ENCODE measurements at places on chromosomes 7 and 10.

GRCh38 chr10:5550621-5551530 lies 26.1 kb downstream of the CALML3 start:
- DNase-seq = no peak

DNA sequence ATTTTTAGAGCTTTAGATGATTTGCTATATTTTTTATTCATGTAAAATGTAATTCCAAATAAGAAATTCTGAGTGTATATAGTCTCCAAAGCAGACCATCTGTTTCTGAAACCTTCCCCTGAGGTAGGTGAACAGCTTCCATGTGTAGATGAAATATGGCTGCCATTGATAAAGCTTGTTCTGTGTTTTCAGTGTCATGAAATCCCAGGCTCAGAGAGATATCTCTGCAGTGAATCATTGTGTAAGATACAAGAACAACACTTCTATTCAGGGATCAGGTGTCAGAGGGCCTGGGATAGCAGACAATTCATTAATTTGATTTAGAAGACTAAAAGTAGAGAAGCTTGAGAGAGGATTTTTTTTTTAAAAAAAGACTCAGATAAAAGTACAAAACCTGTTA lies 29.1 kb downstream of the ACTA2 start:
- DNase-seq = no peak

DNA sequence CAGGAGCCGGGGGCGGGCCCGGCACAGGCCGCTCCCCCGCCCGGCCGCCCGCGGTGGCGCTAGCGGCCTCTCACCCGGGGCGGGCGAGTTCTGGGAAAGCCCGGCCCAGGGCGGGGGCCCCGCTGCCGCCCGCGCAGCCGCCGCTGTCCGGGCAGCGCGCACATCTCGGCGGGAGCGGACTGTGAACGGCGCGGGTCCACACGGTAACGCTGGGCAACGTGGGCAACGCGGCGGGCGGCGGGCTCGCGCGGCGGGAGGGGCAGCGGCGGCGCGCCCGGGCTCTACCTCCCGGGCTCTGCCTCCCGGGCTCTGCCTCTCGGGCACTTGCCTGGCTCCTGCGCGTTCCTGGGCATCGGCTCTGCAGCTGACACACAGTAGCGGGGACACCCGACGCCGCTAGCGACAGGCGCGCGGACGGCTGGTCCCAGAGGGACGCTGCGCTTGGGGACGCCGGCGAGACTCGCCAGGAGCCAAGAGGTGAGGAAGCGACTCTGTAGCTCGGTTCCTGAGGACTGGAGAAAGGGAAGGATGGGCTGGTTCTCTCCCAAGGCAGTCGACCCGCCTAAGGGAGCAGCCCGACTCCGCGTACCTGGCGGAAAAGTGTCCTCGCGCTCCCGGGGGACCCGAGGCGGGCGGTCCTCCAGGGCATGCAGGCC lies at the start of gene PLCE1:
Gene PLCE1, plus strand, starts transcription at position 150 of the 656 bp plus-strand sequence. CDS start 37,116 bp downstream, outside the sequence.
- DNase-seq = no peak

- DNase-seq = peak; percentile 48
These were observed 6.9 kb upstream of the SH2B2 start for GRCh38 chr7:102279537-102280400.

- DNase-seq = no peak
These were observed 33.2 kb downstream of the NRF1 start for GRCh38 chr7:129644634-129645230.

DNA sequence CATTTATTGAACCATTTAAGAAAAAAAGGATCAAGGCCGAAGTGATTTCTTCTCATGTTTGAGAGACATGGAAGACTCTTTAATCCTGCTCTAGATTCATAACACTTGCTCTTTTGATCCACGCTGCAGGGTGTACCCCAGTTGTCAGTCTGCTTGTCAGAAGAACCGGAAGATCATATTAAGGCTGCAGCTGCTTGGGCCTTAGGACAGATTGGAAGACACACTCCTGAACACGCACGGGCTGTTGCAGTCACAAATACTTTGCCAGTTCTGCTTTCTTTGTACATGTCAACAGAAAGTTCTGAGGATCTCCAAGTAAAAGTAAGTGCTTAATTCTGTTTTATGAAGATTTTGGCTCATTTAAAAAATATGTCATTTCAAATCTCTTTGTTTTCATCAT lies 46.3 kb downstream of the SPAG6 start:
- no peak for DNase-seq

GRCh38 chr7:155184923-155185322 lies 112.8 kb upstream of the INSIG1 start:
- DNase-seq = no peak

- DNase-seq = no peak
These were observed 24.6 kb upstream of the HUS1 start for GRCh38 chr7:48004032-48004431.

DNA sequence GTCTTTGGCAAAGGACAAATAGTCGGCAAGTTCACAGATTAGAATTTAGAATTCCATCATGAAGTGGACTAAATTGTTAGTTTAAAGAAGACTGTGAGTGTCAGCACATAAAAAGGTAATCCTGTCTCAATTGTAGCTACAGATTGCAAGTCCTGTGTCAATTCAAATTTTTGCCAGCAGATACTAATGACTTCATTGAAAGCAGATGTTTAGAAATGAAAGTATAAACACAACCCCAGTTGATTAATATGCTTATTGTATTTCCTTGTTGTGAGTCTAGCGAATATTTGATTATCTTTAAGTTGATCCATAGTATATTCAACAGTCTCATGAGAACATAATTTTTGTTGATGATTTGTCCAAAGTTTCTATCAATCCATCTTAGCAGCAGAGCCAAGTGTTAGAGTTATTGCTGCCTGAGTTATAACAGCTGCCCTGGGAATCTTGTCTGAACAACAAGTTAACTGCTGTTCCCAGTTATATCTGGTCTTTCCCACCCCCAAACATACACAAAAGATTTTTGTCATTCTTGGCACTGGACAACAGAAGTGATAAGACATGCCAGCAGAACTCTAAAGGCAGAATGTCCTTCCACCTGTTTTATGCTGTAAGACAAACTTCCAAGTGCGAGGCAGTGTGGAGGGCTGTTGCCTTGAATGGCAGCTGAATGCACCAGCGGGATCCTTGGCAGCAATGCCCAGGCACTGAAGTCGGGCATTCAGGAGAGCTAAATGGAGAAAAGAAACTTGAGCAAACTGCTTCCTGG lies 21.3 kb upstream of the HERPUD2 start:
- no peak for DNase-seq

GRCh38 chr10:73561192-73561591 lies 29.9 kb downstream of the USP54 start:
- DNase-seq = no peak

DNA sequence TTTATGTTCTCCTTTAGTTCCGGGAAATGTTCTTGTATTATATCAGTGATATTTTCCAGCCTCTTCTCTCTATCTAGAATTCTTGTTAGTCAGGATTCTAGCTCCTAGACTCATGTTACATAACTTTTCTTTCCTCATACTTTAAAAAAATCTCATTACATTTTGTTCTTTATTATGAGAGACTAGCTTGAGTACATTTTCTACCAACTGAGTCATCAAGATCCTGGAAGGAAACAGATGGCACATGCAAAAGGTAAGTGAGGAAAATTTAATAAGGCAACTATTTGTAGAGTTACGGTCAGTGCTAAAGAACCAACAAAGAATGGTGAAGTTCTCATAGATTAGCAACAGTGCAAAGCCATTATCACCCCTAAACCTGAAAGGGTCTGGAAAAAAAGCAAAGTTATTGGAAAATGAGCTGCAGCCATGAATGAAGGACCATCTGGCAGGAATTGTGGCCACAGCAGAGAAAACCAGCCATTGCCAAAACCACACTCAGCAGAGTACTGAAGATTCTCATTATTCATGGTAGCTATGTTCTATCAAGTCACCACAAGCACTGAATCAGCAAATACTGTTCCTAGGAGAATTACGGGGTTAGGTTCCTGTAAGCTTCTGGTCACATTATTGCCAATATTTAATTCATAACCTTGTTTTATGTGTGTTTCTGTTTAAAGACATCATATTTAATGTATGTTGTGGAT lies 98.3 kb upstream of the C7orf33 start:
- DNase-seq = no peak

- DNase-seq = no peak
These were observed 188.0 kb upstream of the LYZL2 start for GRCh38 chr10:30817541-30817940.

- DNase-seq = no peak
These were observed 13.9 kb downstream of the TAS2R60 start for GRCh38 chr7:143456992-143457793.

GRCh38 chr7:93148144-93148543 lies at the start of gene SAMD9L:
Gene SAMD9L (minus strand): TSS chr7:93148385. CDS start chr7:93135971, 12,414 bp downstream.
- DNase-seq = no peak

GRCh38 chr7:106644999-106645398 lies 16.0 kb downstream of the CCDC71L start:
- no peak for DNase-seq

DNA sequence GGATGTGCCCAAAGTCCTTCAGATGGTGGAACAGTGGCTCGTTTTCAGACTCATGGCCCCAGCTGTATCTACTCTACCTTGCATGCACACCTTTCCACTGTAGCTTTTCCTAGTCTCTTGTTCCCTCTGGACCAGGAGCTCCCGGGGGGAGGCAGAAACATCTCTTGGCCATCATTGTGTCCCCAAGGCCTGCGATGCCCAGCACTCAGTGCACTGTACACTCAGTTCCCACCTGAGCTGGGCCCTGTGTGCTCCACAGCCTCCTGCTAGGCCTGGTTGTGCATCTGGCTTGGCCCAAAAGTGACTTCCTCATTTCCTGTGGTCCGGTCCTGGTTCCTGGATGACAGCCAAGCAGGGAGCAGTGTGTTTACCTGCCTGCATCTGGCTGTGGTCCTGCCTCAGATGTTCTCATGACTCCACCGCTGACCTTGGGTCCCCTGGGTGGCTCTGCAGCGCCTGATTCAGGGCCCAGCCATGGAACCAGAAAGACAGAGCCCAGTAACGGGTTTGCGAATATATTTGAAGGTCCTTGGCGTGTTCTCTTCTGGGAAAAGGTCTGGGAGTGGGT lies 9.9 kb upstream of the DOCK1 start:
- no peak for DNase-seq

DNA sequence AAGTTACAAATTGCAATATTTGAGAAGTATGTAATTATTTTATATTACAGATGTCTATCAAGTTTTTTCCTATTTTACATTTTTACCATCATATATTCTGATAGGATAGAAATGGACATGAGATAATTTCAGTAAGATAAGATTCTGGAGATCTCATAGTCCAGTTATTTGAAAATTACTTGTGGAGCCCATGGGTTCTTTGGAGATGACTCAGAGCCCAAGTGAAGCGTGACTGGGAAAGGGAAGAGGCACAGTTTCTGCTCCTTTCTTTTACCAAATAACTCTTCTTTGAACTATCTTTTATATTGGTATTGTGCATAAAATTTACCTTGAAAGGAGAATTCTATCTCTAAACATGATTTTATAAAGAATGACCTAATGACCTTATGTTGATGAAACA lies 2.4 kb downstream of the CD36 start:
- no peak for DNase-seq

DNA sequence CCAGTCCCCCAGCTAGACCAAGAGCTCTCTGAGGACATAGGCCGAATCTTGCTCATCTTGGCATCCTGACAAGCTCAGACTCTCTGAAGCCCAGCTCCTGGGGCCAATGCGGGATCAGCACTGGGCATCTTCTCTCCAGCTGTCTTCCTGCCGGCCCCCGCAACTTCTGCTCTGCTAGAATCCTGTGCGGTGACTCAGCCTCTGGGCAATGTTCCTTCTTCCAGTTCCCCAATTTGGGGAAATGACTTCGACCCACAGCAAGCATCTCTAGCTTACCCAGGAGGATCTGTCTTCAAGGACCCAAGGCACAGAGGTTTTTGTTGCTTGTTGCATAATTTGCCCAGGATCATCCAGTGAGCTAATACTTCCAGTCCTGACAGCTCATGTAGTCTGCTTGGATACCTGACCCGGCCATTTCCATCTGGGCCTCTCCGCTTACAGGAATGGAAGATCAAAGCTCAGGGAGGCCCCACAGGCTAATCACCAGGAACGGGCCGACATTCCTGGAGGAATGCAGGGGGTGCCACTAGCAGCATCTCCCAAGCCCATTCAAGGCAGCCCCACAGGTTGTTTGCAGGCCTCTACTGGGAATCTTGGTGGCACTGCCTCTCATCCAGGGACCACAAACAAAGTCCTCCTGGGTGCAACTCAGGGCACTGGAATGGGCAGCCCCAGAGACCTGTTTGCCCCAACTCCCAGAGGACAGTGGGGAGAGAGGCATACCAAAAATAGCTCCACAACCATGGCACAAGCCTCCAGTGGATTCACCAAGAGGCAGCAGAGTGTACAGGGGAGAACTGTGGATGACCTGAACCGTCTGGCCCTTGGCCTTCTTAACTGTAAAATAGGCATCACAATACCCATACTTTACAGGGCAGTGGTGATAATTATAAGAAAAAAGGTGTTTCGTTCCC lies 151.9 kb downstream of the NEURL1 start:
- DNase-seq = no peak

- no peak for DNase-seq
These were observed 90.9 kb upstream of the MDFIC start for GRCh38 chr7:114830952-114831351.

GRCh38 chr7:121873289-121874194 lies 581 bp downstream of the PTPRZ1 start:
- DNase-seq = no peak

DNA sequence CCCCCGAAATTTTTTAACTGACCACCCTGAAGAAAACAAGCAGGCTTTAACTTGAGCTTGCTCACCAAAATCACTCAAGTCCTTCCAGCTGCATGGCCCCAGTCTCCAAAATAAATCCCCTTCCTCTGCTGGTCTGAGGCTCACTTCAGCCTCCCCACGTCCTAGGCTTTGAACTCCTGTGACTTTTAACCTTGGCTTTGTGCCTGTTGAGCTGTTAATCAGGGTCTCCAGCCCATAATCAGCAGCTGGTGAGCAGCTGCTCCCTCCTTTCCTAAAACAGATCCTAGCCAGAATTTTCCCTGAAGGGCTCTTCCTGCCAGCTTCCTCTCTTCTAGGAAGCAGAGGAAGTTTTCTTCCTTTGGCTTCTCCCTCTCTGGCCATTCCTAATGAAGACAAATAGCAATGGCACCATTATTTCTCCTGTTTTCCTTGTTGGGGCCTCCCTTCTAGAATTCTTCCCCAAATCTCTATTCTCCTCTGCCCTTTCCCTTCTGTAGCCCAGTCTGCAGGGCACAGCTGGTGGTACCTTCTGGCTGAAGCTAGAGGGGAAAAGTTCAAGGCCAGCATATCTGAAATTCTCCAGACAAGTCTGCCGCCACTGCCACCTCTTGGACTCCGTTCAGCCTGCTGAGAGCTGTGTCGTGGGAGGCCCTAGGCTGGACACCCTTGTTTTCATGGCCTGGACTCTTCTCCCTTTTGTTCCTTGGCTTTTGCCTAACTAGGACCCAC lies 152.1 kb downstream of the NOC3L start:
- no peak for DNase-seq

DNA sequence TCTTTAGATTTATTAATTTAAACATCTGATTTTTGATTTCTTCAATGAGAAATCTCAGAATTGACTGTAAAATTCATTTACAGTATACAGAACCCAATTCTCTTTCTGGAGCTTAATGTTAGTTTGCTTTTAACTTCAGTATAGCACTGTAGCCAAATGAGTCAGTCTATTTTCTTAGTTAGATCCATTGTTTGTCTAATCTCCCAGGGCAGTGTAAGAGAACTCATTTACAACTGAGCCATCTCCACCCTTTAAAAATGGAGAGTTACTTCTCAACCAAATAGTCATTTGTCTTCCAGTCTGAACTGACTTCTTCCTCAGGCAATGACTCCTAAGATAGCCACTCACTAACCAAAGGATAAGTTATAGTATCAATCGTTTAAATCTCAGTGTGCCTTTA lies 3.0 kb upstream of the WNT2 start:
- DNase-seq = no peak

- DNase-seq = peak; percentile 55
These were observed 99.1 kb upstream of the PDGFA start for GRCh38 chr7:618539-619367.

- DNase-seq = no peak
These were observed 88.0 kb upstream of the ZMIZ1 start for GRCh38 chr10:78980815-78981214.

All from activated CD4-positive, alpha-beta T cell treated with anti-CD3 and anti-CD28 coated beads, Interleukin-2, amount 50 U/mL, for 4 hours (primary cell).